Nucleus accumbens (tissue), 56 donors: ENCODE measurements at places on chromosomes 11 and 22.

- no peak for DNase-seq
Observed at GRCh38 chr11:33160136-33160535, 1.1 kb downstream of the CSTF3 start.

GRCh38 chr11:128498721-128499245, 88.6 kb downstream of the ETS1 start:
- DNase-seq, result no peak

GRCh38 chr11:68313574-68314202, 1.3 kb downstream of the LRP5 start:
- no peak for DNase-seq

GRCh38 chr22:23142546-23143105, 836 bp upstream of the RSPH14 start:
- no peak for DNase-seq

- no peak for DNase-seq
Observed at GRCh38 chr11:46966773-46967172, 30.2 kb downstream of the CSTPP1 start.

DNA sequence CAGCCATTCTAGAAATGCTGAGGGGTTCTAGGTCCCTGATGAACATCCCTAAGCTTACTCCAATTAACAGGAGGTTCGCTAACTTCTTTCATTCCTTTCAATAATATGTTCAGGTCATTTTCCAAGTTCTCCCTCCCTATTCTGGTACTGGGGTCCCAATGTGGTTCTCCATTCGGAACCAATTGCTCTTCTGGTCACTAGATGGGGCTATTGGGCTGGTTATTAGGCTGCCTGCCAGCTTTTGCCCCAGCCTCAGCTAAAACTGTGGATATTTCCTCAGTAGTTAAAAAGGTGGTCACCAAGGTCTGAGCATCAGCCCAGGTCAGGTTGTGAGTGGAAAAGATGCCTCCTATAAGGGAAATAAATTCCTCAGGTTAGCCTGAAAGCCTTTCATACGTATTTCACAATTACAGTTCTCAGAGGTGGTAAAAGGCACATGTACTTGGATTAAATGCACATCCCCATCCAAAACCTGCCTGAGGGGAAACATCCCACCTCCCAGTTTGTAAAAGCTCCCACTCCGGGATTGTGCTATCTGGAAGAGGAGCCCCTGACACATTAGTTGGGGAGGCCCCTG, 161.1 kb upstream of the CCDC179 start:
- no peak for DNase-seq

GRCh38 chr11:76702336-76703128, 32.0 kb upstream of the LRRC32 start:
- no peak for DNase-seq

GRCh38 chr11:61337706-61338470, 4.9 kb downstream of the TKFC start:
- DNase-seq, result no peak

- no peak for DNase-seq
Observed at GRCh38 chr22:20305894-20306645, 13.8 kb downstream of the DGCR6L start.

- DNase-seq, result no peak
Observed at GRCh38 chr22:22248878-22249277, 4.3 kb downstream of the VPREB1 start.

DNA sequence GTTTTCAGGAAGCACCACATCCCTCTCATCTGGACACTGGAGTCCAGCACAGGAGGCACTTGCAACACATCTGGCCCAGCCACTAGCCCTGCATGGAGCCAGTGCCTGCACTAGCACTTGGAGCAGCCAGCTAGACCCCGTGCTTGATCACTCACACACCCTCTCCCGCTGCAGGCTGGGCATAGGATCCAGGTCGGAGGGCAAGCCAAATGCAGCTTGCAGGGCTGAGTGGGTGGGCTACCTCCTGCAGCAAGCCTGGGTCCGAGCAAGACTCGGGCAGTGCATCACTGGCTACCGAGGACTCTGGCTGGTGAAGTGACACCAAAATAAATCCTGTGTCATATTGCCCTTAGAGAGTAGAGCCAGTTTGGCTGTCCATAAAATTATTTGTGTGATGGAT, 1795.4 kb downstream of the LRRC4C start:
- no peak for DNase-seq

- no peak for DNase-seq
Observed at GRCh38 chr11:69745201-69745600, 29.9 kb downstream of the FGF4 start.
